Heart left ventricle (tissue), 16 donors: ENCODE measurements at places on chromosomes 7 and 10. TPM values are rescaled to one million over a fixed set of nuclear protein-coding genes. Genes with fewer than 3 reads are reported as not detected.

GRCh38 chr10:111030042-111030750 is 46.6 kb upstream of the ADRA2A start:
- no peak for DNase-seq

DNA sequence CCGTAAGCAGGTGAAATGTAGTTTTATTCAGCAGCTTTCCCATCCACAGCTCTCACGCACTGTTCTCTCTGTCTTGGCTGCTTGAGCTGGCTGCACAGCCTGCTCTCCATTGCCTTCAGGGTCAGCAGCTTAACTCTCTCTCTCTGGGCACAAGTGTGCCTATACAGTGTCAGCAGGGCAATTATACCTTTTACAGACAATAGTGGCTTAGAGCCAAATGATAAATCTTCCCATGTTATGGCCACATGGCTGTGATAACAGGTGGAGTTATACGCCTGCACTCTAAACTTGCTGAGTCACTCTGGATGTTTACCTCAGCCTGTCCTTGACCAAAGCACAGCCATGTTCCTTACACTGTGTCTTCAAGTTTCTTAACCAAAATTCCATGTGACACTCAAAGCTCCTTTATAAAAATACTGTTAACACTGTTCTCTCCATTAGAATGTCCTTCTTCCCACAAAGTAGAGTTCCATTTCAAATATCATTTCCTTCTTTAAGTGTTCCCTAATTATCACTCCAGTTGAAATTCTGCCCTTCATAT is 6.1 kb downstream of the RNF133 start:
- DNase-seq = no peak

- DNase-seq = no peak
These were observed 236.2 kb downstream of the DNAJB9 start for GRCh38 chr7:108805808-108806397.

GRCh38 chr10:44929356-44930255 is 18.5 kb downstream of the TMEM72 start:
- peak; percentile 15 for DNase-seq

The KRIT1 gene
- polyA plus RNA-seq = 13.0 TPM

DNA sequence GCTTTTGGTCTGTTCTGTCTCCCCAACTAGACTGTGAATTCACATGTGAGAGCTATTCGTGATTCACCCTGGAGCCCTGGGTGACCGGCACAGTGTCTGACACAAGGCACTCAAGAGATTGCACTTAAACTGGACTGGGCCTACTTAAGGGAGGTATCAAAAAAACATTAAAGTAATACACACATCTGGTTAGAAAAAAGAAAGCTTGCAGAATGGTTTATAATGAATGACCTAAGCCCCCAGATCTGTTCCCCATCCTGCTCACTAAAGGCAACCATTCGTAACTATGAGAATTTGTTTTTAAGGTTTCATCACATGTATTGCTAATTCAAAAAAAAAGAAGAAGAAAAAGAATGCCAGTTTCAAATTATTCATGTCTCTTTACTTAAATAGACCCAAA is 74.5 kb downstream of the DGKI start:
- DNase-seq = no peak

DNA sequence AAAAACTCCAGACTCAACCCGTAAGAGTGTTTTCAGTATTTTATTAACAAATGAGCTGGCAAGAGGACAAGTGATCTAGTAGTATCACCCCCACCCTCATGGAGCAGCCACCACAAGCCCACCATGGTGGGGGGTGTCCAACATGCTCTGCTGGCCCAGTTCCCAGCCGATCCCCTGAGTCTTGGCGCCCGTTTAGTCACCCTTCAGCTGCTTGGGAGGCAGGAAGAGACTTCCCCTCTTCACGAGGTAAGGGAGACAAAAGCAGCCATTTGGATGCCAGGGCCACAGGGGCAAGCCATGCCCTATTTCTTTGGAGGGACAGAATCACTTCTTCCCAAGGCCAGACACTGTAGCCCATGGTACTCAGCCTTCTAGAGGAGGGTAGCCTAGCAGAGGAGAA is 54.1 kb downstream of the NOD1 start:
- DNase-seq = no peak

GRCh38 chr7:66415659-66416265 is 210.6 kb downstream of the TPST1 start:
- DNase-seq = no peak

DNA sequence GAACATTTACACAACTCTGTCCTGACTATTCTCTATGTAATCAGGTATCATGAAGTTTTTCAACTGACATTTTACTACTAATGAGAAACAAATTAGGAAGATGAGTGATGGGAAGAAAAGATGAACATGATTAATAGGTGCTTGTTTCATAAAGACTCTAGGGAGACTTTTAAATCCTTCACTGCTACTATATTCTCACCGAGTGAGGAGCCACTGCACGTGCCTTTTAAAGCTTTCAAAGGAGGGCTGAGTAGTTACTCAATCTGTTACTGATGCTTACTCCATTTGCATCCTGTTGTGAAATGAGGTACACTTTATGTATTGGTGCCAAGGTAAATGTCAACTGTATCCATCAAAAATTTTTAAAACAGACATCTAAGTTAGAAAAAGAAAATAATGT is 1.3 kb upstream of the COMMD3 start:
- no peak for DNase-seq

GRCh38 chr10:6082496-6083395 is 6.1 kb upstream of the RBM17 start:
- DNase-seq = no peak

GRCh38 chr10:86962136-86962980 is 4.0 kb downstream of the SNCG start:
- DNase-seq = peak; percentile 44

DNA sequence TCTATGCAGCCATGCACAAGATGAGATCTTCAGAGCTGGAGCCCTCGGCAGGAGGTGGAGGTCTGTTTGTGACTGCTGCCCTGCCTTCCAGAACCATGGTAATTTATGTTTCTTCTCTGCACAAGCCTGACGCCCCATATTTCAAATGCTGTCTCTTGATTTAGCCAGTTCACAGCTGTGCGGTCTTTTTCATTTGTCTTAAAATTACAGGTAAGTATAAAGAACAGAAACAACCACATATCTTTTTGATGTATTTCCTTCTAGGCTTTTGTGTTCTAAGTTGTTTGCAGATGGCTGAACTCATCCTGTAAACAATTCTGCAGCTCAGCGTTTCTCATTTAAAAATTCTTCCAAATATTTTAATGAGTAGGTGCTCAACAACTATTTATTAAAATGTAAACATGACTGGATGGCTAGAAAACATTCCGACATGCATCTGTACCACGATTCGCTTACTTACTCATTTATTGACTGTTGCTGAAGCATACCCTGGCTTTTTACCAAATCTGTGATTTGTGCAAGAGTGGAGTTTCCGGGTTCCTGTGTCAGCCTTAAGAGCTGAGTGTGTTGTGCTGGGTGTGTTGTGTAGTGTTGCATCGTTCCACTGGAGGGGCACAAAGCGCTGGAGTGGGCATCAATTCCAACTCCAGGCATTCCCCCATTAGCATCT is 58.9 kb downstream of the PIP4K2A start:
- DNase-seq = no peak

- DNase-seq = no peak
These were observed 33.4 kb upstream of the HGF start for GRCh38 chr7:81803267-81803666.

- no peak for DNase-seq
These were observed 26.2 kb downstream of the PPP3CB start for GRCh38 chr10:73469579-73469978.

The GPC2 gene
- polyA plus RNA-seq = 0.50 TPM

The LIPM gene
- not detected for polyA plus RNA-seq

The STOX1 gene
- polyA plus RNA-seq = 0.42 TPM

- no peak for DNase-seq
These were observed 2.0 kb downstream of the ZCWPW1 start for GRCh38 chr7:100426516-100426915.

The CADPS2 gene
- polyA plus RNA-seq = 6.8 TPM

DNA sequence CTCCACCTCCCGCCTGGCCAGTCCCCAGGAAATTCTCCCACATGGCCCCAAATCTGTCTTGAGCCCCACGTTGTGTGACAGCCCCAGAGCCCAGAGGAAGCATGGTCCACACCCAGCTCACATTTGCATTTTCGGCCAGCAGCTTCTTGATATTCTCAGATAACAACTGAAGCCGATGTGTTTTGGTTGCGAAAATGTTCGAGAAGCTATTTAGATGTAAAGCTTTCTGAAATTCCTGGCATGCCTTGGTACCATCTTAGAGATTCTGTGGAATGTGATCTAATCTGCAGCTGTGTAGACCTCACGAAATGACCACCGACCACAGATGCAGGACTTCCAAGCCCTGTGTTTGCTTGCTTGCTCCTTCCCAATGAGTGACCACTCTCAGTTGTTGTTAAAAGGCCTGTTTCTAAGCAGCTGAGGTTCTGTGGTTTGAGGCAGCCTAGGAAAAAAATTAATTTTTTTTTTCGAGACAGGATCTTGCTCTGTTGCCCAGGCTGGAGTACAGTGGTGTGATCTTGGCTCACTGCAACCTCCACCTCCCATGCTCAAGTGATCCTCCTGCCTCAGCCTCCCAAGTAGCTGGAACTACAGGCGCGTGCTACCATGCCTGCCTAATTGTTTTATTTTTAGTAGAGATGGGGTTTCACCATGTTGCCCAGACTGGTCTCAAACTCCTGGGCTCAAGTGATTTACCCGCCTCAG is 8.8 kb downstream of the SLC4A2 start:
- no peak for DNase-seq

The CHCHD3 gene
- polyA plus RNA-seq = 108 TPM

- no peak for DNase-seq
These were observed 50.0 kb downstream of the SRI start for GRCh38 chr7:88169717-88170320.

- DNase-seq = no peak
These were observed 2.5 kb upstream of the CYP26C1 start for GRCh38 chr10:93058139-93058538.

DNA sequence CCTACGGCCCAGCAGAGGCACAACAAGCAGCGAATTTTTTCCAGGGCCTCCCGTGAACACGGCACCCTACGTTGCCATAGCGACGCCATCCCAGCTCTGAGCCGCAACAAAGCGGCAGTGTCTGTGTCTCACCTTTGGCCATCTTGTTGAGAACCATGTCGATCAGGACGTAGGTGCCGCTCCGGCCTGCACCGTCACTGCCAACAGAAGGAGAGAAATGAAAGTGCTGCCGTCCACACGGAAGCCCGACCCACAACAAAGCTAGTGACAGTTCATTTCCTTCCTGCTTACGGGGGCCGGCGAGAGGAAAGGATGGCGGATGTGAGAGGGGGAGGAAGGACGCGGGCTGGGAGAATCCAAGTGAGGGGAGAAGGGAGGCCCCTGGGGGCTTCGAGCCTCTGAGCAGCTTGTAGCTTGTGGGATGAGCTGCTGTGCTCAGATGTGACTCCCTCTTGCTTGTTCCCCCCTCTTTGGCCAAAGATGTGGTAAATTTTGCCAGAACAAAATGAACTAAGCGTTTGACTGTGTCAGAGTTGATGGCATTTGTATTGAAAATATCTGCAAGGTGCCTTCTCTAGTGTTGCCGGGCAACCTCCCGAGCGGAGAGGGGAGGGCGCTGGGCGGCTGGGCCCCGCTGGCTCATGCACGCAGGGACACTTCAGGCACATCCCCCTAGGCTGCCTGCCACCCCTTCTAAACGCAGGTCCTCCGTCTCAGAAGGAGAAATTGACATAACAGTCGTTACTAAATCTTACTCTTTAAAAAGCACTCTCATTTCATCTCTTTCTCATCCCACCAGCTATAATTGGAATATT is 232.2 kb downstream of the DNAJB6 start:
- DNase-seq = peak; percentile 77

GRCh38 chr7:30247541-30248401 is 36.6 kb upstream of the ZNRF2 start:
- no peak for DNase-seq

The PPP1R9A gene
- 4.6 TPM for polyA plus RNA-seq

The ASB15 gene
- 20.9 TPM for polyA plus RNA-seq

The NPM3 gene
- 24.9 TPM for polyA plus RNA-seq

GRCh38 chr7:77538281-77539212 is 1.5 kb downstream of the PTPN12 start:
- DNase-seq = peak; percentile 89

The MAGI2 gene
- polyA plus RNA-seq = 1.1 TPM

The COL26A1 gene
- not detected for polyA plus RNA-seq
